ENCODE measurements at places on chromosomes 2 and 18.

- no peak for DNase-seq
Observed at GRCh38 chr2:37812941-37813730, 112.0 kb upstream of the RMDN2 start.

DNA sequence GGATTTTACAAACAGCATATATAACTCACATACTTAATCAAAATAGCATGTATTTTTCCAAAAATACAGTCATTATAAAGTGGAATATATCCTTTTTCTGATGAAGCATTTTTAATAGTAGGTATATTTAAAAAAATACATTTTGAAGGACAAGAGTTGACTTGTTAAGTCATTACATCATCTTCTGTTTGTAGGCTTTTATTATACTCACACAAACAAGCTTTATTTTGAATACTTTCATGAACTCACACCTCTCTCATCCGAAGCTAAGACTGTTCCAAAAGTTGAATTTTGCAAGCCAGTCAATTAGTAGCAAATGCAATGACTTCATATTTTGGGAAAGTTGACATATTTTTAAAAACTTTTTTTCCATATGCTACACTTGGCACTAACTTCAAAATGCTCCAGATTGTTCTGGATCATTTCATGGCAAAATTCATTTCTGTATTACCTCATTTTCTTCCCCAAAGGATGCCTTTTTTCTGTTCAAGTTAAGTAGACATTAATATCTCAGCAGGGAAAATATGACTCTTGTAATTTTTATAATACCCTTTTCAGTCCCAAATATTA is 68.5 kb upstream of the WDR75 start:
- DNase-seq = peak; percentile 36

- DNase-seq = no peak
Observed at GRCh38 chr2:86033751-86034692, 71.7 kb downstream of the POLR1A start.

GRCh38 chr2:31430439-31431165 is 16.1 kb upstream of the XDH start:
- no peak for DNase-seq

- no peak for DNase-seq
Observed at GRCh38 chr2:5617358-5617757, 74.8 kb upstream of the SOX11 start.

GRCh38 chr2:213119061-213119809 is 32.2 kb downstream of the IKZF2 start:
- DNase-seq = peak; percentile 62

DNA sequence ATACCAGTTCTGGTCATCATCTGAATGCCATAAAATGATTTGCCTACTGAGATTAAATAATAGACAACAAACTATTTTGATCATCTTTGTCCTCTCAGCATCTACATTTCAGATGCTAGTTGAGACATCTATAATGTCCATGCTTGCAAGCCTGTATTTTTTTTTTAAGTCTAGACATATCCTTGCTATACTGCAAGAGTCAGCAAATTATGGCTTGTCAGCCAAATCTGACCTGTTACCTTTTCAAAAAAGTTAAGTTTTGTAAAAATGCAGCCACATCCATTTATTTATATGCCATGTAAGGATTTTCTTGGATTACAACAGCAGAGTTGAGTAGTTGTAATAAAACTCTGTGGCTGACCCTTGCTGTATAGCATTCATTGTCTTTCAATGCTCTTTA is 1355.7 kb upstream of the FAM98A start:
- no peak for DNase-seq

- peak; percentile 19 for DNase-seq
Observed at GRCh38 chr2:118121986-118122524, 33.8 kb downstream of the INSIG2 start.

All from AG10803 (cell line).